ENCODE measurements at places on chromosomes 7 and 10.

GRCh38 chr10:50832171-50832751 is 53.2 kb downstream of the A1CF start:
- no peak for DNase-seq

GRCh38 chr10:101311185-101312066 is 42.5 kb upstream of the BTRC start:
- DNase-seq: no peak

DNA sequence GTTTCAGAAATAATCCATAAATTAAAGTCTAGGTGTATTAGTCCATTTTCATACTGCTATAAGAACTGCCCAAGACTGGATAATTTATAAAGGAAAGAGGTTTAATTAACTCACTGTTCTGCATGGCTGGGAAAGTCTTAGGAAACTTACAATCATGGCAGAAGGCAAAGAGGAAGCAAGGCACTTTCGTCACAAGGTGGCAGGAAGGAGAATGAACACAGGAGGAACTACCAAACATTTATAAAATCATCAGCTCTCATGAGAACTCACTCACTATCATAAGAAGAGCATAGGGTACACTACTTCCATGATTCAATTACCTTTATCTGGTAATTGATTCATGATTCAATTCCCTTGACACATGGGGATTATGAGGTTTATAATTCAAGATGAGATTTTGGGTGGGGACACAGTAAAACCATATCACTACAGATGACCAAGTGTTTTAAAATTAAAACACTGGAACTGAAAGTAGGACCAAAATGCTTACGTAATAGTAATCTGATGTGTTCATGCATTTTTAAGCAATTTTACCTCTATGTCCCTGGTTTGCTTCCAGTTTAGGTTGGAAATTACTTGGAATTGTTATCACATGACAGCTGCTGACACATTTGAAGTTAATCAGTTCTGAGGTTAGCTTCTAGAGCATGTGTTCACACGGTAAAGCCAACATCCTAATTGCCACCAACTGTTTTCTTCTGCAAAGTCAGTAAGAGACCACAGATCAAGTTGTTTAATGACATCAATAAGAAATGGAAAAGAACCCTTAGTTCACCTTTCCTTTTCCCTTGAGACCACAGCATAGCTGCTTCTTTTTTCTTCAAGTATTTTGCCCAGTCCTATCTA is 48.4 kb upstream of the SEMA3C start:
- DNase-seq: peak; percentile 54

- no peak for DNase-seq
Measured at GRCh38 chr10:110508159-110508788, 10.6 kb downstream of the DUSP5 start.

- DNase-seq: peak; percentile 24
Measured at GRCh38 chr10:70348228-70348850, 34.1 kb downstream of the LRRC20 start.

DNA sequence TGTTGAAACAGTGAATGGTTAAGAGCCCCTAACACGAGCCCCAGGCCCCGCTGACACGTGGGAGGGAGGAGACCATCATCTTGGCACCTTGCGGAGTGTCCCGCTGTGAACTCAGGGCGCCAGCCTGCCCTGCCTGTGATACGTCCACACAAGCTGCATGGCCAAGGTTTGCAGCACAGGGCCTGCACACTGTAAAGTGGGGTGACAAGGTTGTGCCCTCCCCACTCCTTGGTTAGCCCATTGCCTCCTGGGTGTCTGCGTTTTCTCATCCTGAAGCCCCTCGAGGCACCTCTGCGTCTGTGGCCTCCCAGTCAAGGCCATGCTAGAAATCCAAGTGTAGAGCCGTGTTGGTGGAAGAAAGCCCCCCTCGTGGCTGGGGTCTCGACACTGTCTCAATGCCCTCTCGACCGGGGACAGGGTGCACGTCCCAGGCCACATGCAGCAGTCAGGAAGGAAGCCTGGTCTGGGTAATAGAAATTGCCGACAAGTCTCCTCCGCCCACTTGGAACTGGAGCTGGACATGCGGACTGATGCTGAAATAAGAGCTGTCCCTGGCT is 192.1 kb downstream of the DNAJB6 start:
- DNase-seq: no peak

- DNase-seq: no peak
Measured at GRCh38 chr10:89144836-89145235, 62.3 kb downstream of the CH25H start.

GRCh38 chr7:46494028-46494427 is 573.0 kb upstream of the IGFBP3 start:
- DNase-seq: peak; percentile 55
